ENCODE measurements at places on chromosomes 11 and 22.

GRCh38 chr11:3368199-3368598, 10.7 kb downstream of the ZNF195 start:
- DNase-seq = no peak

GRCh38 chr11:122276221-122276620, 160.2 kb upstream of the BLID start:
- no peak for DNase-seq

- no peak for DNase-seq
Observed at GRCh38 chr11:105701098-105701497, 91.2 kb downstream of the GRIA4 start.

DNA sequence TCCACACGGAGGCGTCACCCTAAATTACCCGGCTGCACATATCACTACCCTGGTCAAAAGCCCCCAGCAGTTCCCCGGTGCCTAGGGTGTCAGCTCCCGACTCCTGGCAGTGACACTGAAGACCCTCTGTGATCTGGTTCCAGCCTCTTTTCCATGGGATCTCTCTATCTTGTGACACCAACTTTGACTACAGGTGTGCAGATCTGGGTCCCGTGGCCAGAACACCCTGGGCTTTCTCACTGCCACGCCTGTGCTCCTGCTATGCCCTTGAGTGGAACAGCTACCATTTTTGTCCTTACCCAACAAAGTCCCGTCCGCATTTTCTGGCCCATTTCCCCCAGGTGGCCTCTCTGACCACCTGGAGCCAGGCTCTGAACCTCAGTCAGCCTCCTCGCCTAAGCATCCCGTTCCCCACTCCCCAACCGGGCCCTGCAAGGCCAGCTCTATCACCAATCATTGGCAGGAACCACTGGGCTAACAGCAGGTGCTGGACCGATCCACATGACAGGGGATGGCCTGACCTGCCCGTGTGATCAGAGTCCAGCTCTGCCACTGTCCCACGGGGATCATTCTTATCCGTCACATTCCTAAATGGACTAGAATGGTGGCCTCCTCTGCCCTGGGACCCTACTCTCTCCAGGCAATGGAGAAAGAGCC, 20.7 kb upstream of the CBX7 start:
- no peak for DNase-seq

DNA sequence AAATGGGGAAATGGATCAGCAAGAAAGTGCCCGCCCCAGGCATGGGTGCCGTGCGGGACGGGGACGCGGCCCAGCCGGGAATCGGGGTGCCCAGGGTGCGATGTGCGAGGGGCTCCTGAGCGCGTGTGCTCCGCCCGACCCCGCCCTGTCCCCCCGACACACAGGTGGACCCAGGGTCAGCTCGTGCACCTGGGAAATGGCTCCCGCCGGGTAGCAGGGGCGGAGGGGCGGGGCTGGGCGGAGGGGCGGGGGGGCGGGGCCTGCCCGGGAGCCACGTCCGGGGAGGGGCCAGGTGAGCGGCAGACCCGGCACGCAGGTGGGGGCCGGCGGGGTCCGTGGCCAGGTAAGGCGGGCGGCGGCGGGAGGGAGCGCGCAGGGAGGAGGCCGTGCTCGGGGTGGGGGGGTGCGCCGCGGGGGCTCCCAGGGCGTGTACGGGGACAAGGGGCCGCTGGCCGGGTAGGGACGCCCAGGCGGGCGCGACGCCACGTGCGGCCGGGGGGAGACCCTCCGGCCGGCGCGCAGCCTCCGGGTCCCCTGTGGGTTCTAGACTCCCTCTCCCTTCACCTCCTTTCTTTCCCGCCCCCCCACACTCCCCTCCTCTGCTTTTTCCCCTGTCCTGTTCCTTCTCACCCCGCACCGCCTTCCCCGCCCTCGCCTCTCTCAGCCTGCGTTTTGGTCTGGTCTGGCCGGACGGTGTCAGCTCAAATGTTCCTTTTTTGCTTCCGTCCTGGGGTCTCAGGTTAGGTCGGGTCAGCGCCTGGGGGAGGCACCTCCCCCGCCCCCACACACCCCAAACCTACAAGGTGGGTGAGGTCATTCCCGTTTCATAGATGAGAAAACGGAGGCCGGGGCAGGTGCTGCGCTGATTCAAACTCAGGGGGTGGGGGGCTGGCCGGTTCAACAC, at the start of gene ARHGAP8:
ARHGAP8 (plus strand) TSS at position 291 of the 904 bp plus-strand sequence. CDS start 33,953 bp downstream, outside the sequence.
- DNase-seq = no peak

- peak; percentile 27 for DNase-seq
Observed at GRCh38 chr11:115545581-115546210, 41.5 kb upstream of the CADM1 start.

- no peak for DNase-seq
Observed at GRCh38 chr11:28767574-28767973, 659.4 kb downstream of the METTL15 start.

- DNase-seq = no peak
Observed at GRCh38 chr11:130168105-130168504, 8.5 kb downstream of the ST14 start.

DNA sequence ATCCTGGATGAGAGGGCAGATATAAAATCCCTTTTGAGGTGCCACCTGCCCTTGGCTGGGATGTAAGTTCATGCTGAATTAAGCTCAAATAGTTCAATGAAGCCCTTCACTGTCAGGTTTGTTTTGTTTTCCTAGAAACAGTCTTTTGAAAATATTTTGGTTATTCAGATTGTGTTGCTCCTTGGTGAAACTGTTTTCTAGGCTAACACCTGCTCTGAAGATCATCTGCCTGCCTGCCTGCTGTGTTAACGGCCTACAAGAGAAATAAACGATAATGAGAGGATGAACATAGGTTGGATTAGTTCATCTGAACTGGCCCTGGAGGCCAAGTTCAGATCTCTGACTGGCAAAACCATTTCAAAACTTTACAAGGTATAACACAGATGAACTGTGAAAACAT, 67.4 kb downstream of the ZBTB44 start:
- no peak for DNase-seq

DNA sequence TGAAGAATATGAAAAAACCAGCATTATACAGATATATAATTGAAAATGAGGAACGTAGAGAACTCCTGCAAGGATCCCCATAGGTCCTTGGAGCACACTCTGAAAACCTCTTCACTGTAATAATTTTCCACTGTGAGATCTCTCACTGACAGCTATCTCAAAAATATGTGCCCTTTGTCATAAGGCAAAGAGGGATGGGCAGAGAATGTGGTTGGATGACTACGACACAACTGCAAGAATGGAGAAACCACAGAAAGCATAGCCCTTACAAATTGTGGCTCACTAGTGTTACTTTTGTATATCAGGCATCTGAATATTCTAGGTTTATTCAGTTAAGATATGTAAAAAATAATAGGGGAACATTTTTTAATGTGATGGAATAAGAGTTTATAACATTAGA, 7.9 kb upstream of the CTSC start:
- DNase-seq = no peak

GRCh38 chr11:126578021-126578420, 222.5 kb downstream of the ST3GAL4 start:
- DNase-seq = no peak

DNA sequence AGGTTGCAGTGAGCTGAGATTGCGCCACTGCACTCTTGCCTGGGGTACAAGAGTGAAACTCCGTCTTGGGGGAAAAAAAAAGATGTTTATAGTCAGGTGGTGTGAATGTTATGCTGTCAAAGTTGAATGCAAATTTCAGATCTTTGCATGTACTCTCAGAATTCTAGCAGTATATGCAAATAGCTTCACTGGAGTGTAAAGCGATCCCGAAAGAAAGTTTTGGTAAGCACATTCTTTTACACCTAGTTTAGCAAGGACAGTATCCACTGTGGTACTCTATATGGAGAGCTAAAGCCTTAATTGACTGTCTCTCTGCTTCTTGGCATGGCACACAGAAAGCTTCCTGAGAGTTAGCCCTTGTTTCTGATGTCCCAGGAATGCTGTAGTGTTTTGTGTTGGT, 4.0 kb downstream of the JAM3 start:
- no peak for DNase-seq

GRCh38 chr22:50620593-50621355, 7.2 kb downstream of the ARSA start:
- no peak for DNase-seq

GRCh38 chr11:128189823-128190222, 397.5 kb downstream of the ETS1 start:
- no peak for DNase-seq

DNA sequence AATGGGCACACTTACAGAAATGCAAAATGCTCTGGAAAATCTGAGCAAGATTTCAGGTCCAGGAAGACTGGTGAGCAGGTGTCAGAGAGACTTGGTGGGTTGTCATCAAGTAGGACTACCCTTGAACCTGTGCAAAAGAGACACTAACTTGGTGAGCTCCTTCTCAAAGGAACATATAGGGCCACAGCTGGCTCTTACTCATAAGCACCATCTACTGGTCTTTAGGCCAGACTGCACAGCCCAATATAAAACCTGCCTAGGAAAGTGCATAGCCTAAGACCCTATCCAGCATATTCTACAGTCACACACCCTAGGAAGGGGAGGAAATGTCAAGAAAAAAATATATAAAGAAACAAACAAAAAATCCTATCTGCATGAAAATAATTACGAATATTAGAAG, 18.2 kb upstream of the OR10W1 start:
- no peak for DNase-seq

DNA sequence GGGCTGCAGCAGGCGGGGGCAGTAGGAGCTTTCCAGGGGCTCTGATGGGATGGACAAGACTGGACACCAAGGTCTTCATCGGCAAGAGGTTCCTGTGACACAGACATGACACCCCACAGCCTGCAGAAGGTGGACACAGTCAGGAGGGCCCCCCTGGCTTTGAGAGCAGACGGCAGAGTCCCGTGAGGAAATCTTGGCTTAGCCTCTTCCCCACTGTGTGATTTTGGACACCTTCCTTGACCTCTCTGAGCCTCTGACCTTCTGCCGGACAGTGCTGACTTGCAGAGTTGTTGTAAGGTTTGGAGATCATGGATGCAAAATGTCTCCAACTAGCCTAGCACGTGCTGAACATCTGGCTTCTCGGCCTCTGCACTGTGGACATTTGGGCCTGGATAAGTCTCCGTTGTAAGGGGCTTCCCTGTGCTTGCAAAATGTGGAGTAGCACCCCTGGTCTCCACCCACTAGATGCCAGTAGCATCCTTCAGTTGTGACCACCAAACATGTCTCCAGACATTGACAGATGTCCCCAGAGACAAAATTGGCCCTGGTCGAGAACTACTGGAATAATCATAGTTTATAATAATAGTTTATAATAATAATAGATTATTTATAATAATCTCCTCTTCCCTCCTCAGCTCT, 54.6 kb downstream of the MCM5 start:
- no peak for DNase-seq

- no peak for DNase-seq
Observed at GRCh38 chr11:124454552-124454951, 9.1 kb upstream of the OR8B8 start.

DNA sequence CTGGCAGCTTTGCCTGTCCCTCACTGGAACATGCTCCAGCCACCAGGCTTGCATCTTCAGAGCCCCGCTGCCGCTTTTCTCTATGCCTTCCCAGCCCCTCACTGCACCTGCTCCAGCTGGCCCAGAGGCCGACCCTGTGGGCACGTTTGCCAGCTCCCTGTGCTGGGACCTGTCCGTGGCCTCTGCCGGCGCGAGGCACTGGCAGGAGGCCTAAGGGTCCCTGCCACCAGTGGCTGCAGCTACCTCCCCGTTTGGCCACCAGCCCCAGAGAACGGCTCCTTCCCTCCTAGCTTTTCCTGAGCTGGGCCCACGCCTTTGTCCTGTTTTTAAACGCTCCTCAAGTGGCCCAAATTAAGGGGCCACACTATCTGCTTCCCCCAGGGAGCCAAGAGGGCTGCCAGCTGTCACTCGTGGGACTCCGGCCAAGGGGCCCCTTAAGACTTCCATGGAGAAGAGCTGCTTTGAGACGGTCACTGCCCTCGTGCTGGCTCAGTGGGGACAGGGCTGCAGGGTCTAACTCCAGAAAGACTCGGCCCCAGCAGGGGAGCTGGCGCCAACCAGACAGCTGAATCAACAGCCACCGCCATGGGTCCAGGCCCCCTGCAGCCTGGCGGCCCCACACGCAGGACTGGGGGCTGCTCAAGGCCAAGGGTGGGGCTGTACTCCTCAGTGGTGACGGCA, 24.6 kb upstream of the WNT7B start:
- DNase-seq = peak; percentile 27

- peak; percentile 76 for DNase-seq
Observed at GRCh38 chr11:32052215-32052614, 38.7 kb upstream of the RCN1 start.

DNA sequence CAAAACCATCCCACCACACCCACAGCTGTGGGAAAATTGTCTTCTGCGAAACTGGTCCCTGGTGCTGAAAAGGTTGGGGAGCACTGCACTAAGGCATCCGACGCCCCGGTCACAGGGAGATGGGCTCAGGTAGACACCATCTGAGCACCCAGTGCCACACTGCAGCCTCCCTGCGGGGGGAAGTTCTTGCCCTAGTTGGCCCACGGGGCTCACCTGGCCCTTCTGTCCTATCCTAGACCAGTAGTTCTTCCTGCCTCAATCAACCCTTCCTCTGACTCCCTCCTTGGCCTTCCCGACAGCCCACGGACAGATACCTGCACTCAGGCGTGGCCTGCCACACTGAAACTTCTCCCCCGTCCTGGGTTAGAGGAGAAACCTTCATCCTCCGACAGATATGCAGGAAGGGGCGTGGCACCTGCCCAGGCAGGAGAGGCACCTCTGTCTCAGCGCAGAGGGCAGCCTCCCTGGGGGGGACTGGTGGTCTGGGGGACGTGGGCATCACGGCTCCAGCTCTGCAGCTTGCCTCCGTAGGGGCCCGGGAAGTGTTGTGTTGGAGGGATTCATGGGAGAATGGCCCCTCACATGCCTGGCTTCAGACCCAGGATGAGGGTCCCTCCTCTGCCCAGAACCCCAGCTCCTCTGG, 4.5 kb downstream of the ANO9 start:
- no peak for DNase-seq

- DNase-seq = no peak
Observed at GRCh38 chr11:2540223-2540991, 95.6 kb downstream of the KCNQ1 start.

DNA sequence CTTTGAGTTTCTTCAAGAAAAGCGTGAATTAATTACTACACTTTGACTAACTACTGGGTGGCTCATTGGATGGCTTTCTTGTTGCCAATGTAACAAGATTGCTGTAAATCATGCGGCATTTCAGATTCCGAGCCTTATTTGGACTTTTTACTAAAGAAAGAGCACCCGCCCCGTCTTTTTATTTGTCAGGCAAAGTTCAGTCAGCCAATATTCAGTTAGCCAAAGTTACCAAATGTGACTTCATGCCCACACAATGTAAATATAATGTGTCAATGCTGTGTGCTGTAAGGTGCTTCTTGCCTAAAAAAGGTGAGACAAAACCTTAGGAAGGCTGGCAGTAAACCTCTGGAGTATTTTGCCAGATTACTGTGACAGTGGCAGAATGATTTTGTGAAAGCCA, 14.8 kb downstream of the FLI1 start:
- DNase-seq = no peak

- DNase-seq = no peak
Observed at GRCh38 chr22:45960477-45961386, 16.2 kb downstream of the WNT7B start.

GRCh38 chr11:47394050-47394321, 14.4 kb upstream of the SLC39A13 start:
- no peak for DNase-seq

GRCh38 chr11:134291196-134291595, 15.0 kb downstream of the GLB1L3 start:
- no peak for DNase-seq

GRCh38 chr11:9095421-9095820, 4.0 kb upstream of the SCUBE2 start:
- DNase-seq = no peak

GRCh38 chr11:98296091-98296880, 724.5 kb upstream of the CNTN5 start:
- DNase-seq = no peak

GRCh38 chr22:19523240-19524169, 705 bp downstream of the CLDN5 start:
- no peak for DNase-seq
